ENCODE measurements at places on chromosomes 4 and X.

GRCh38 chrX:9355739-9356138 lies 109.1 kb upstream of the TBL1X start:
- DNase-seq: no peak

- no peak for DNase-seq
Measured at GRCh38 chr4:6198768-6199421, 1.5 kb downstream of the JAKMIP1 start.

- no peak for DNase-seq
Measured at GRCh38 chr4:749698-750666, 44.4 kb downstream of the PCGF3 start.

DNA sequence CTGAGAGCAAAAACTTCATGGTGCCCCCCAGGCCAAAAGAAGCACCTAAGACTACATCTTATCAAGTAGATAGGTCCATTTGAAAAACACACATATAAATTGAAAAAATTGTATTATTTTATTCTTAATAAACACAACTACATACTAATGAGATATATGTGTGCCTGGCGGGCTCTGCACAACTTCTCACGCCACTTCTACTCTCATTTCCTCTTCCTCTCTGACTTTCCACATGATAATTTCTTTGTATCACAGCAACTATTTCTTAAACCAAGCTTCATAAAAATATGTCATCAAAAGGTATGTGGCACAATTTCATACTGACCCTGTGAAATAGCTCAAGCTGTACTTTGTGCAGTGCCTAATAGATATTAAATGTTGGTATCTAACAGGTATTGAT lies 10.7 kb upstream of the NPY2R start:
- DNase-seq: no peak

DNA sequence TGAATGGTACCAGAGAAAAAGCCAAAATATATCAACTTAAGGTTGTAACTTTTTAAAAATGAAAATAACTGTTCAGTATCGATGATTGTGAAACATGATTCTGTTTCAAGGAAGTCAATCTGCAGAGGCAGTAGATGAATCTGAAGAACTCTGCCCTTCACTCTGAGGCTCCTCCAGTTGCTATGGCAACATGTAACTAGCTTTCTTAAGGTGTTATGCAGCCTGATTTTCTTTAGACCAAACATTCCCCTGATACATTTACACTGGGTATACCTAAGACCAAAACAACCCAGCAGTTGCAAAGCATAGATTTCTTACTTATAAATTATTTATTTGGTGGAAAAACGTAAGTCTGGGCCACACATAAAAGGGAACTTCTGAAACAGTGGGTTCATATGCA lies 133.6 kb upstream of the RASGEF1B start:
- DNase-seq: no peak

GRCh38 chr4:184416913-184417734 lies 57.2 kb downstream of the IRF2 start:
- DNase-seq: peak; percentile 18

GRCh38 chrX:9628779-9629493 lies 136.7 kb downstream of the GPR143 start:
- DNase-seq: no peak

GRCh38 chr4:158169931-158170690 lies 2.7 kb downstream of the GASK1B start:
- DNase-seq: no peak

Measured in T-cell (primary cell).